CD4-positive, alpha-beta T cell treated with Interleukin-15 for 1 hour (primary cell): ENCODE measurements at places on chromosomes 5 and 9.

DNA sequence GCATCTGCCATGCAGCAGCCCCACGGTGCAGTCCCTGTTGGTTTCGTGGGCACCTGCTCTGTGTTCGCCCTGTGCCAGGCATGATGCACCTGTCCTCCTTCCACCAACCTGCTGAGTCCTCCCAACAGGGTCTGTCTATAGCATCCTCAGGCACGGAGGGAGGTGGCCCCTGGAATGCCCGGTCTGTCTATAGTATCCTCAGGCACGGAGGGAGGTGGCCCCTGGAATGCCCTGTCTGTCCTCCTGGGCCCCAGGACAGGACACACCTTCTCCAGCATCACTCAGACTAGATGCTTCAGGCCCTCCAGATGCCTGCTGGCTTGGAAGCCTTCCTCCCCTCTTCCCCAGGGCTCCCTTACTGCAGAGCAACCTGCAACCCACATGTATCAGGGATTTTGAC lies 9.9 kb upstream of the PHYHD1 start:
- DNase-seq: no peak

GRCh38 chr5:1777281-1778137 lies 22.1 kb downstream of the MRPL36 start:
- no peak for DNase-seq

GRCh38 chr9:114669961-114670360 lies 12.0 kb downstream of the TEX48 start:
- DNase-seq: no peak

DNA sequence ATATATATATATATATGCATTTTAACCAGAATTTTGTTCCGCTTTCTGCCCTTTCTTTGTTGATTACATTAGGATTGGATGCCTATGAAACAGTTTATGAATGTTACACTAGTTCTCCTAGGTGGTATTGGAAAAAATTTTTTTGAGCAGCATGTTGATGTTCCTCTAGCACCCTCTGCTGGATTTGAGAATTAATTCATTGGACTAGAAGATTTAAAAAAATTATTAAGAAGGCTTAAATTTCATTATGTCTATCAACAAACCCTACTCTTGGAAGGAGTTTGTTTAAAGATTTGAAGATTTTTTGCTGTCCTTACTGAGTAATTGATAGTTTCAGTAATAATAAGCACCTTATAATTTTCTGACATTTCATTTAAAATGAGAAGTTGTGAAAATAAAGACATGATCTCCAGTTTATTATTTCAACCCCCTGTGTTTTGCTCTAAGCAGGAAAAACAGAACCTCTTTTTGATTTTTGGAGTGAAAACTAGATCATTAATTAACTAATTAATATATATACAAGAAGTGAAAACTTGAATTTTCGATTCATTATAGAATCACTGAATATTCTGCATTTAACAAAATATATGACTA lies 89.6 kb downstream of the CCDC171 start:
- DNase-seq: no peak

- no peak for DNase-seq
Observed at GRCh38 chr5:82314964-82315758, 37.0 kb upstream of the RPS23 start.

- DNase-seq: no peak
Observed at GRCh38 chr9:124308606-124309491, 51.1 kb downstream of the NEK6 start.

DNA sequence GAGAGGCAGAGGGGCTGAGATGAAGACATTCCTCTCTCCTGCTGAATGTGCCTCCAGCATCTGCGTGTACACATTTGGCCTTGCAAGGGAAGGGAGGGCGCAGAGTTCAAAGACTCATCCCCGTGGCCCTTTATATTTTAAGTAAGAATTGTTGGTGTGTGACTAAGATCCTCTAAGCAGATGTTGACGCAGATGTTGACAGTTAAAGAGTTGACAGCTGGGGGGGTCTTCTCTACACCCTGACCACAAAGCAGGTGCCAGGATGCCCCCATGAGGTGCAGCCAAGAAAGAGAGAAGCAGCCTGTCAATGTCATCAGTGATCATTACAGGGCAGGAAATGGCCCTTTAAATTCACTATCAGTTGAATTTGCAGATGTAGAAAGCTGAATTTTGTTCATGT lies 262.9 kb downstream of the IRX1 start:
- no peak for DNase-seq

GRCh38 chr9:38180656-38181055 lies 111.6 kb upstream of the SHB start:
- DNase-seq: no peak

- no peak for DNase-seq
Observed at GRCh38 chr9:23752859-23753258, 73.2 kb downstream of the ELAVL2 start.

DNA sequence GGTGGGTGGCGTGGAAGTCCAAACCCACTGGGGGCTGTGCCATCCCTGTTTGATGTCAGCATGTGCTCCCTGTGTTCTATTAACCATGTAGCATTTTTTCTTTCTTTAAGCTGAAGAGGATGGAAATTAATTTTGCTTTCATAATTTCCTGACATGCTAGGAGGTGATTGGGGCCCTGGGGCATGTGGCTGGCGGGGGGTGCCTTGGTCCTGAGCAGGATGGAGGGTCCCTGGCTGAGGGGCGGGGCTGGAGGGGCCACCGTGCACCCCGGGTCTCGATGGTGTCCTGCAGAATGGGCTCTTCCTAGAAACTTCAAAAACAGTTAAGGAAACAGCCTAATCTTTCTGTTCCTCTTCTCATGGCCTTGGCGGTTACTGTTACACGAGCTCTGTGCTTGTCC lies 69.3 kb upstream of the IRX4 start:
- no peak for DNase-seq

DNA sequence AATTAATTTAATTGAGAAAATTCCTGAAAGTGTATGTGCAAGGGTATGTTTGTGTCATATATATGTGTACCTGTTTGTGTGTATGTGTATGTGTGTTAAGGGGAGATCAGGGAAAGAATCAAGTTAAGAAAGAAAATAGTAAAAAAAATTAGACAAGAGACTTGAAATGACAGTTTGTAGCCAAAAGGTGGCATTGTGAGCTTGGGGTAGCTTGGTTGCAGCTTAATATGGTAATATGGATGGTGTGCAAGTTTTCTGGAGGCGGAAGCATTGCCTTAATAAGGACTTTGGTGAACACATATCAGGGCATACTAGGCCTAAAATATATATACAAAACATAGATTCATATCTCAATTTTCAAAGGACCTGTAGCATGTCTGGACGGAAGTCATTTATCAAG lies 129.9 kb downstream of the INSYN2B start:
- DNase-seq: no peak

GRCh38 chr5:10704949-10705621 lies 55.9 kb downstream of the DAP start:
- no peak for DNase-seq

- DNase-seq: no peak
Observed at GRCh38 chr9:22308177-22308576, 138.4 kb upstream of the DMRTA1 start.

GRCh38 chr5:82107267-82107666 lies 135.4 kb downstream of the ATG10 start:
- DNase-seq: no peak

- no peak for DNase-seq
Observed at GRCh38 chr9:80932181-80932580, 757.2 kb downstream of the TLE1 start.

DNA sequence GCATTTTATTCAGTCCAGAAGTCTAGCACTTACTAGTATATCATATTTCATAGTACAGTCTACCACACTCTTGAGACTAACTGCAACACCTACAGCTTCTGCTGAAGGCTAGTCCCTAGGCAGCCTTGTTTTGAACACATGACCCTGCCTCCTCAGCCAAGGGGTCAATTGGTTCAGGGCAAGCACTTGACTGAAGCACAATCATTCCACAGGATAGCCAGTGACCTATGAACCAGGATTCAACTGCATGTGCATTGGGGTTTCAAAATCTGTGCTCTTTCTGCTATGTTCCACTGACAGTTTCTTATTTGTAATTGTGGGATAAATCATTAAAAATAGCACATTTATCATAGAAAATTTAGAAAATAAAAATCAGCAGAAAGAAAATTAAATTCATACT lies 186.8 kb downstream of the TMEM161B start:
- no peak for DNase-seq

- no peak for DNase-seq
Observed at GRCh38 chr5:103582364-103582763, 19.8 kb upstream of the NUDT12 start.

DNA sequence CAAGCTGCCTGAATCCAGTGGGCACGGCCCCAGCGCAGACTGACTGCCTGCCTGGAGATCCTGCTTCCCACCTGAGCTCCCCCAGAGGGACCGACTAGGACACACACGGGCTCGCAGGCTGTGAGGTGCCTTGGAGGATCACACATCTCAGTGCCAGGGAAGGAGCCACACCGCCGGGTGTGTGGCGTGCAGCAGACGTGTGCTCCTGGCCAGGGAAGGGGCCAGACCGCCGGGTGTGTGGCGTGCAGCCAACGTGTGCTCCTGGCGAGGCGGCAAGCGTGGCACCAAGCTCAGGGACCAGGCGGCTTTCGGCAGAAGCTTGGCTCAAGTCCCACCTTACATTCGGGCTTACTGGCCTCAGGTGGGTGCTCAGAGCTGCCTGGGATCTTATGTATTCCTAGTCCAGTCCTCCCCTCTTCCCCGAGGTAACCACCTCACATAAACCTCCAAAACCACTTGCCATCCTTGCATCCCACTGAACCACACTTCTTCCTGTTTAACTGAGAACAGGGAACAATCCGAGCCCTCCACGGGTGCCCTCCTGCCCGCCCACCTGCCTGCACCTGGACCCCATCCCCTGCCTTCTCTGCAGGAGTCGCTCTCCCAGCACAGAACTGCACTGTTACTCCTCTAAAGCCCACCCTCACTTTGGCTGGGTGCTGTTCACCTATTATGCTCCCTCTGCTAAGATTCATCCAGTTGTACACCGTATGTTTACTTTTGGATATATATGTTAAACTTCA lies 22.4 kb upstream of the MRNIP start:
- DNase-seq: no peak

- no peak for DNase-seq
Observed at GRCh38 chr5:99587983-99588382, 659.2 kb upstream of the CHD1 start.

- no peak for DNase-seq
Observed at GRCh38 chr5:102654559-102655349, 100.4 kb upstream of the PAM start.

DNA sequence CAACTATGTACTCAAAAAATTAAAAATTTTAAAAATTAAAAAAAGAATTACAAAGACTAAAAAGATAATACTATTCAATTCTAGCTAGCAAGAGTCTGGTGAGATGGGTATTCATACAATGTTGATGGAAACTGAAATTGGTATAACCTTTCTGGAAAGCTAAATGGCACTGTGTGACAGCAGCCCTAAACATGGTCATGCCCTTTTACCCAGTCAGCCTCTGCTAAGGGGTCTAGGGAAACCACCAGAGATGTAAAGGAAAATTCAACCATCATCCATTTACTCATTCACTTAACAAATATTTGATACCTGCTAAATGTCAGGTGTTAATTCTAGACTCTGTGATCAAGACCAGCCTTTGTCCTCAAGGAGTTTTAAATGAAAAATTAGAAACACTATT lies 29.3 kb downstream of the IL31RA start:
- no peak for DNase-seq

DNA sequence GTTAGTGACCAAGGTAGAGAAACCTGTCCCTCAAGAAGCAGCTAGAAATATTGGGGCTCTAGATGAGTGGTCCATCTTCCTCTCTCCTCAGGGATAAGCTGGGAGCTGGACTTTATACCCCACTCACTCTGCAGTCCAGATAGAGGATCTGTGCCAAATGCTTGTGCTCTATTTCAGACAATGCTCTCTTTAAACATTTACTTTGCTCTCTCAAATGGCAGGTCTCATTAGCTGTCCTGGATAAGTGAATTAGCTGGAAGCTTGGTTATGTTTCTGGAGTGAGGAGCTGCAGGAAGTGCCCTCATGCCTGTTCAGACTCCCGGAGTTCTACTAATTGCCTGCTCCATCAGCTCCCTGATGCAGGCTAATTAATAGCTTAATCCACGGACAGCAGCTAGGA lies 151.1 kb upstream of the CCDC152 start:
- DNase-seq: no peak

DNA sequence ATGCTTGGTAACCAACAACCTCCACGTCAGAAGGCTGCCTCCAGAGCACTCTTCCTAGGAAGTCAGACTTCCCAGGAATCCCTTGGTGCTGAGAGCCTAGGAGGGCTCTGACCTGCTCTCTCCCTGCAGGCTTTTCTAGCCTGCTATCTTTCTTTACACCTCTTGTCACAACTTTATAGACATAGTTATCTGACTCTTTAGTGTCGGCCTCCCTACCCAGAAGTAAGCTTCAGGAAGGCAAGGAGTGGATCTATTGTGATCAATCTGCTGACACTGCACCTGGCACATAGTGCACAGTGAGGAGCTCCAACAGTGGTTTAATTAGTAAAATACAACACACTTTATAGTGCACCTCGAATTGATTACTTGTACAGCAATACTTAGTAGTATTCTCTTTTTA lies 2.3 kb downstream of the AFAP1L1 start:
- DNase-seq: no peak

- DNase-seq: no peak
Observed at GRCh38 chr5:178624631-178625546, 2.0 kb downstream of the CLK4 start.

DNA sequence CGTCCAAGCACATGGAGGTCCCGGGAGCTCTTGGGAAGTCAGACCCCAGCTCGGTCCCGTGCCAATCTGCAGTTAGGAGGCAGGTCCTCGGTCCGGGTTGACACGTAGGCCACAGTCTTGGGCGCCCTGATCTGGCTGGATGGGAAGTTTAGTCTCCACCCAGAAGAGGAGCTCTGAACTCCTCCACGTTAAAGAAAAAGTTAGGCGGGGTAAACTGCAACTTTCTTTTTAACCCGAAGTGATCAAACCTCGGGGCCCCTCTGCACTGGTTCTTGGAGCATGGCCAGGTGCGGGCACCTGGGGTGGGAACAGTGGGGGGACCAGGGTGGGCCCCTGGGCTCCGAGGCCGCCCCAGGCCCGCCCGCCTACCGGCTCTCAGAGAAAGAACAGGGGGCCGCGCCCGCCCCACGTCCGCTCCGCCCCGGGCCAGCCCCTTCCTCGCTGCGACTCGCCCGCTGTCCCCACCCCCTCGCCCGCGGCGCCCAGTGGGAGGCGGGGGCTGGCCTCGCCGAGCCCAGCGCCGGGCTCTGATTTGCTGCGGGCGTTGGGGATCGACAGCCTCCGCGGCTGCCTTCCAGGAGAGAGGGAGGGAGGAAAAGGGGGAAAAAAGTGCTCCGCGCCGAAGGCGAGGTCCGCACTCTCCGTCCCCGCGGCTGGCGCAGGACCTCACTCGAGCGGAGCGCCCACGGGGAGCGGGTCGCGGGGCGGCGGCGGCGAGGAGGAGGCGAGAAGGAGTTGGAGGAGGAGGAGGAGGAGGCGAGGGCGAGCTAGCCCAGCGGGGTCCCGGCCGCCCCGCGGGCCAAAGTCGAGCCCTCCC lies at the start of gene COL5A1:
TSS of gene COL5A1 (plus strand) at position 631 of the 817 bp plus-strand sequence. CDS start 385 bp downstream, outside the sequence.
- peak; percentile 30 for DNase-seq

- DNase-seq: no peak
Observed at GRCh38 chr9:81665322-81665871, 23.9 kb downstream of the TLE1 start.
